ENCODE measurements at places on chromosomes 3 and 15. TPM values are rescaled to one million over a fixed set of nuclear protein-coding genes. Genes with fewer than 3 reads are reported as not detected.

Gene MEGF11
- not detected for total RNA-seq

Gene LTK
- total RNA-seq = 58.2 TPM

DNA sequence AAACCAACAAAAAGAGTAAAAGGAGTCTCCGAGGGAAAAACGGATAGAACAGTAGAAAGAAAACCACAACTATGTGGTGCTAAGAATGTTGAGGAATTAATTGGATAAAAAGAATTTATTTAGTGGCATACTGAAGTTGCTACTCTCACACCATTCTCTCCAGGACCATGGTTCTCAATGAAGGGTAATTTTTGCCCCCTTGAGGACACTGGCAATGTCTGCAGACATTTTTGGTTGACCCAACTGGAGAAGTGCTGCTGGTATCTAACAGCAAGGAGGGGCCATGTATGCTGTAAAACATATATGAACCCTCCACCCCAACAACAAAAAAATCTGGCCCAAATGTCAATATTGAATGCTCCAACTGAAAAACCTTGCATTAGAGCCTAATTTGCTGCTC lies 85.9 kb upstream of the CSPG5 start:
- peaks cover 7% of the 10 kb centered on the region for H3K36me3 ChIP-seq
- H3K4me1 ChIP-seq = peaks cover 4% of the 10 kb centered on the region
- H3K27ac ChIP-seq = no peak overlapping the region
- H3K4me3 ChIP-seq = no peak overlapping the region

GRCh38 chr15:48553559-48553958 lies 92.0 kb downstream of the FBN1 start:
- peaks cover 20% of the 10 kb centered on the region for H3K27me3 ChIP-seq
- H3K4me1 ChIP-seq = no peaks in the 10 kb centered on the region
- DNase-seq = no peak
- no peak overlapping the region for H3K27ac ChIP-seq
- no peaks in the 10 kb centered on the region for H3K36me3 ChIP-seq

DNA sequence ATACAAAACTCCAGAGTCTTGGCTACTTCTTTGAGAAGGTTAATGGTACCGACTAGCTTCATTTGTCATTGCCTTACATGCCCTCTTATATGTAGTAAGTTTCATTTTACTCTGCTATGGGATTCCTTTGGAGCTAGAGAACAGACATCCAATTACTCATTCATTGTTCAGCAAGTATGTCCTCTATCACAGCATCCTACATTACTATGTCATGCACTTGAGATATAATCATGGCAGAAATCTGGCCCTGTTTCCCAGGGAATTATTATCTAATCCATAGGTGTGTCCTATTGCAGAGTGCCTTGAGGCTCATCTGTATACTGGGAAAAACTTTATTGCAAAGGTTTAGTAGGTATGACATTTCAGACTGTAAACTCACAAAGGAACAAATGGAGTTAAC lies 333.1 kb upstream of the NECTIN3 start:
- H3K36me3 ChIP-seq = no peaks in the 10 kb centered on the region
- no peaks in the 10 kb centered on the region for H3K4me1 ChIP-seq
- peaks cover 7% of the 10 kb centered on the region for H3K27me3 ChIP-seq
- no peak overlapping the region for H3K4me3 ChIP-seq

DNA sequence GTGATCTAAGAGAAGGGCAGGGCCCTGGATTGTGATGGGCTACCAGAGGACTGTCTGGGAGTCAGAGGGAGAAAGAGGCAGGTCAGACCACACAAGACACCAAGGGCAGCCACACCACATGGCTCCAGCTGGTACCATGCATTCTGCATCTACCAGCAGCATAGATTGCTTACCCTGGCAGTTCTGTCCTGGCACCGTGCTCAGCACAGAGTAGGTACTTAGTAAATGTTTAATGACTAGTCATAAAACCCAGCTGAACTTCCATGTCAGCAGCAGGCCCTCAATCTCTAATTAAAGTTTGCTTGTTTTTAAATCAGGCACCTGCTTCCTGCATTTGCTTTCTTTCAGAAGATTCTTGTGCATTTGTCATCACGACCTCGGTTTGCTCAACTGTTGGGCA lies 77.3 kb upstream of the ATP2B2 start:
- peaks cover 6% of the 10 kb centered on the region for H3K36me3 ChIP-seq
- peaks cover 13% of the 10 kb centered on the region for H3K4me1 ChIP-seq
- H3K4me3 ChIP-seq = no peak overlapping the region
- no peak for DNase-seq
- H3K27ac ChIP-seq = no peak overlapping the region

- no peaks in the 10 kb centered on the region for H3K27me3 ChIP-seq
- H3K4me3 ChIP-seq = no peak overlapping the region
- H3K4me1 ChIP-seq = no peaks in the 10 kb centered on the region
Observed at GRCh38 chr3:25266677-25267076, 161.4 kb upstream of the RARB start.

GRCh38 chr15:49624056-49624455 lies 3.2 kb downstream of the DTWD1 start:
- H3K27ac ChIP-seq = no peak overlapping the region
- peaks cover 17% of the 10 kb centered on the region for H3K4me1 ChIP-seq
- H3K4me3 ChIP-seq = no peak overlapping the region
- no peaks in the 10 kb centered on the region for H3K27me3 ChIP-seq
- DNase-seq = no peak

DNA sequence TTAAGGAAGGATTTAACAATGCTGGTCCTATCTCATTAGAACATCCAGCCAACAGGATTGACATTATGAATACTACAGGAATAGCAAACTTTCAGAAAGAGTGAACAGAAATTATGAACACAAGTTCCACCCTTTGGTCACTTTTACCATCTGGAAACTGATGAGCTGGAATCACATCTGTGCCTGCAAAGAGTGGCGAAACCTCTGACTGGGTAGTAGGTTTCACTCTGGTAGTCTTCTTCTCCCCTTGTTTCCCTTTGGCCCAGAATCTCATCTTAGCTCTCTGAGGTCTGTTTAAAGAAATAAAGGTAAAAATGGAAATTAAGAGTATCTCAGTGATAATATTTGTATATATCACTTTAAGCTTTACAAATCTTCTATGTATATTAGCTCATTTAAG lies 73.1 kb downstream of the NR2E3 start:
- no peaks in the 10 kb centered on the region for H3K27me3 ChIP-seq
- H3K36me3 ChIP-seq = peaks cover 5% of the 10 kb centered on the region
- no peak overlapping the region for H3K4me3 ChIP-seq
- no peak overlapping the region for H3K27ac ChIP-seq

DNA sequence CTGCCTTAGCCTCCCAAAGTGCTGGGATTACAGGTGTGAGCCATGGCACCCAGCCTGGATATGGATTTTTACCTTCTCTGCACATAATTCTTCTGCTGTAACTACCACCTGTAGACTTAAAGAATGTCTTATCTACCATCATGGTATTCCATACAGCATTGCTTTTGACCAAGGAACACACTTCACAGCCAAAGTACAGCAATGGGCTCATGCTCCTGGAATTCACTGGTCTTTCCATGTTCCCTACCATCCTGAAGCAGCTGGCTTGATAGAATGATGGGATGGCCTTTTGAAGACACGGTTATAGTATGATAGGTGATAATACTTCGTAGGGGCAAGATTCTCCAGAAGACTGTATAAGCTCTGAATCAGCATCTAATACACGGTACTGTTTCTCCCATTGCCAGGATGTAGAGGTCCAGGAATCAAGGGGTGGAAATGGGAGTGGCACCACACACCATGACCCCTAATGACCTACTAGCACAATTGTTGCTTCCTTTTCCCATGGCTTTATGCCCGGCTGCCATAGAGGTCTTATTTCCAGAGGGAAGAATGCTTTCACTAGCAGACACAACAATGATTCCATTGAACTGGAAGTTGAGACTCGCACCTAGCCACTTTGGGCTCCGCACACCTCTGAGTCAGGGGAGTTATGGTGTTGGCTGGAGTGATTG lies 60.9 kb upstream of the CDV3 start:
- no peaks in the 10 kb centered on the region for H3K36me3 ChIP-seq
- no peak overlapping the region for H3K27ac ChIP-seq
- H3K4me1 ChIP-seq = no peaks in the 10 kb centered on the region
- H3K4me3 ChIP-seq = no peak overlapping the region

Measured in T-helper 17 cell (primary cell).